Fibroblast of villous mesenchyme (primary cell): ENCODE measurements at places on chromosomes 4 and X.

- peak; percentile 13 for DNase-seq
Measured at GRCh38 chrX:19810006-19810774, 77.2 kb downstream of the SH3KBP1 start.

DNA sequence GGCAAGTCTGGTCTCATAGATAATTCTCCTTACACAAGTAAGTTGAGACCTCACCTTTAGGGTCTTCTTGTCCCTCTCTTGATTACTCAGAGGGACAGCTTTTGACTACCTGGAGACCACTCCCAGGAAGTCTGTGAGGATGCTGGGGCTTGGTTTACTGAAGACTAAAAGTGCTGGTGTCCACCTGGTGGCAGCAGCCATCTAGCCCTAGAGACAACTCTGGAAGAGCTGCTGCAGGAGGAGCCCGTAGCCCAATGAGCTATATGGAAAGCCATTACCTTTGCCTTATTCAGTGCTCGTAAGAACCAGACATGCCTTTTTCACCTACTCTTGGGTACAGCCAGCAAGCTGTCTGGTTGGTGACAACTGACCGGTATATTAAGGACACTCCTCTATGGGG is 7.3 kb downstream of the FGFBP2 start:
- DNase-seq: peak; percentile 17

DNA sequence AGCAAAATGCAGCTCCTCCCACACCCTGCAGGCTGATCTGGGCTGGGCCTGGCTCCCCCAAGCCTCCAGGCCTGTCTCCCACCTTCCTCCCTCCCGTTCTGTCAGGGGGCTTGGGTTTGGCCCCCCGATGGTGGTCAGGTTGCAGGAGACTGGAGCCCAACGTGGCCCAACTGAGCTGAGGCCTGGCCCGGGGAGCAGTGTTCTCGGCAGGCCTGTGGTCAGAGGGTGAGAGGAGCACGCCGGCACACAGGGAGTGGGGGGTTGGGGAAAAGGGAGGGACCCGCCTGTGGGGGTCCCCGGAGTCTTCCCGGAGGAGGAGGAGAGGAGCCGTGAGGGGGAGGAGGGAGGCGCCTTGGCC is 43.2 kb upstream of the NKX1-1 start:
- DNase-seq: no peak

DNA sequence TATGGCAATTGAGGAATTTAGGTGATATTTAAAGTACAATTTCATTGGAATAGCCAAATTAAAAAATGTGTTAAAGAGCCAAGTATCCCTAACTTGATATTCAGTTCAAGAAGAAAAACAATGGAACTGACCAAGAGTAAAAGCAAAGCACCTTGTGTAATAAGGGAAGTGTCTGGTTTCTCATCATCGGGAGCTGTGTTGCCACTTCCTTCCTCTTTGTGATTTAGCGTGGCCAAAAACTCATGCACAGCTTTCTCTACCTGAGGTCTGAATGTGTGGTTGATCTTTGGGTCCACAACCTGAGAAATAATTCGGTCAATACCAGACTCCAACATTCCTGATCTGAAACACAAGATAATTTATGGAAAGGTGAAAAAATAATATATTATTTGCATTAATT is 12.4 kb downstream of the BOD1L1 start:
- DNase-seq: no peak
